ENCODE measurements at places on chromosomes 16 and 17.
A peak's percentile ranks its signal among the peaks of the same experiment; 100 is the strongest.

- no peak for DNase-seq
These were observed 59.2 kb downstream of the PGS1 start for GRCh38 chr17:78437508-78438169.

DNA sequence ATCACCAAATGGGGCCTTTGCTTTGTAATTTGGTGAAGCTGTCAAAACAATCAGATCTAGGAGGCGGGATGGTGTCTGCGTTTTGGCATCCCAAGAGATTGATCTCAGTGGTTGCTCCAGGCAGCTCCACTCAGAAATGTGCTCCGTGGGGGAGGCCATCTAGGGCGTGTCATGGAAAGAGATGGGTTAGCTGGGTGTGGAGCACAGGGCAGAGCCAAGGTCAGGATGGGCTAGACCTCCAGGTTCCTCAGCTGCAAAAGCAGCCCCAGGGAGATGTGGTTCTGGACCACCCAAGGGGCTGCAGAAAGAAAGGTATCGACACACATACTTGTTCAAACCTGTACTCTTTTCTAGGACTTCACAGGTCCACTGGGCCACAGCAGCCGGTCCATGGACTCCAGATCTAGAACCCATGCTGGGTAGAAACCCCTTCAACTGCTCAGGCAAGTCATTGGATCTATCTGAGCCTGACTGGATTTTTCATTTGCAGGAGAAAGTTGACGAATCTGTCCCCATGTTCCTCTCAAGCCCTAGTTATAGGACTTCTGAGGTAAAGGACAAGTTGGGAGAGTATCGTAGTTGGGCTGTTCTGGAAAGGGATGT, 270.2 kb upstream of the RPL38 start:
- no peak for DNase-seq

DNA sequence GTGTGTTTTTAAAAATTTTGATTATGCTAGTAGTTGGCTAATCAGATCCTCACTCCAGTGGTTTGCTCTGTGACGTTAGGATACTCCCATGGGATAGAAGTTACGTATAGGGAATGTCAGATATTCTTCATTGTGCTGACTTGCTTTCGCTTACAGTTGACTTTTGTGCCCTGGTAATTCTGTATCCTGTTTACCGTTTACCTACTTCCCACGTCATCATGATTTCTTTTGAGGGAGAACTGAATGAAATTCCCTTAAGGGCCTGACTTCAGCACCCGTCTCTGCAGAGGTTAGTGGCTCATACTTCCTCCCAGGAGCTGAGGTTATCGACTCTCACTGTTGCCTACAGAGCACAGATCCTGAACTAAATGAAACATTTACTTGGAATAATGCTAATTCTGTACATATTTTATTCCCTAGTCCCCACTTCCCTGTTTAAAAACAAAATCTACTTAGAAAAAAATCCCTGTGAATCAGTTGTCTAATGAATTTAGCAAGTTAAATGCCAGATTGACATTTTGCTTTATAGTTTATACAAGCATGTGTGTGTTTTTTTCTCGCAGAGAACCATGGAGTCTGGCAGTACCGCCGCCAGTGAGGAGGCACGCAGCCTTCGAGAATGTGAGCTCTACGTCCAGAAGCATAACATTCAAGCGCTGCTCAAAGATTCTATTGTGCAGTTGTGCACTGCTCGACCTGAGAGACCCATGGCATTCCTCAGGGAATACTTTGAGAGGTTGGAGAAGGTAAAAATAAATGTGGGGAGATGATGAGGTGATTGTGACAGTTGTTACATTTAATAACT, 2.8 kb downstream of the PRKAR1A start:
- no peak for DNase-seq

DNA sequence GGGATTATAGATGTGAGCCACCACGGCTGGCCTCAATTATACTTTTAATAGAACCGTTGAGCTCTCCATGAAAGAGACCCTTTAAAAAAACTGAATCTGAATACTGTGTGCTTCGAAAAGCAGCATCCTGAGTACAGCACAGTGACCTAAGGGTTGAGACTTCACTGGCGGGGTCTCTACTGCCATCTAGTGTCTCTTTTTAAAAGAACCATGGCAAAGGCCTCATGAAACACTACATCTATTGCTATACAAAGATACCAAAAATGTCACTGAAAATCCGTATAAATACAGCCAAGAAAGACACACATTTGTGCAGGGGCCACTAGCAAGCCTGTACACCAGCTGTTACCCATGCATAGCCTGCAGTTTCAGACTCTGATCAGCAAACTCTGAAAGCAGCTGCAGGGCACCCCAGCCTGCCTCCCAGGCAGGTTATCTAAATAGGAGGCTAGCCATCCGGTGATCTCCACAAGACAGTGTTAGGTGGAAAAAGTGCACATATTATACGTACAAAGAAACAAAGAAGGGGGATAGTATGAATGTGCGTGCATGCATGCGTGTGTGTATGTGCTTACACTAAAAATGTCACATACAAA, 35.3 kb downstream of the NPLOC4 start:
- DNase-seq = peak; percentile 74

DNA sequence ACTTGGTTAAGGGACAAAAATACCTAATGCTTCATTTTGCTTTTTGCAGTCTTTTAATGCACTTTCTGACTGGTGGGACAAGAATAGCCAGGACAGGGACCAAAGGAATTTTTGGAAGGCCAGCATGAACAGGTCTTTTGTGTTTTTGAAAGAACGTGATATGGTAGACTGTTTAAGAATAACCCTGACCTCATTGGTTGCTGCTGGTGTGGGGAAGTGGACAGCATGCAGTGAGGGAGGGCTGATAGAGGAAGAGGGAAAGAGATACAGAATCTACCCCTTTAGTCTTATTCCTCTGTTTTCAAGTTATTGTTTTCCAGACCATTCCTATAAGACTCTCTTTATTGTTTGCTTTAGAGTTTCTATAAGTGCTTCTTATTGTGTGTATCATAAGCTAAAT, 816.2 kb downstream of the CDH11 start:
- no peak for DNase-seq

DNA sequence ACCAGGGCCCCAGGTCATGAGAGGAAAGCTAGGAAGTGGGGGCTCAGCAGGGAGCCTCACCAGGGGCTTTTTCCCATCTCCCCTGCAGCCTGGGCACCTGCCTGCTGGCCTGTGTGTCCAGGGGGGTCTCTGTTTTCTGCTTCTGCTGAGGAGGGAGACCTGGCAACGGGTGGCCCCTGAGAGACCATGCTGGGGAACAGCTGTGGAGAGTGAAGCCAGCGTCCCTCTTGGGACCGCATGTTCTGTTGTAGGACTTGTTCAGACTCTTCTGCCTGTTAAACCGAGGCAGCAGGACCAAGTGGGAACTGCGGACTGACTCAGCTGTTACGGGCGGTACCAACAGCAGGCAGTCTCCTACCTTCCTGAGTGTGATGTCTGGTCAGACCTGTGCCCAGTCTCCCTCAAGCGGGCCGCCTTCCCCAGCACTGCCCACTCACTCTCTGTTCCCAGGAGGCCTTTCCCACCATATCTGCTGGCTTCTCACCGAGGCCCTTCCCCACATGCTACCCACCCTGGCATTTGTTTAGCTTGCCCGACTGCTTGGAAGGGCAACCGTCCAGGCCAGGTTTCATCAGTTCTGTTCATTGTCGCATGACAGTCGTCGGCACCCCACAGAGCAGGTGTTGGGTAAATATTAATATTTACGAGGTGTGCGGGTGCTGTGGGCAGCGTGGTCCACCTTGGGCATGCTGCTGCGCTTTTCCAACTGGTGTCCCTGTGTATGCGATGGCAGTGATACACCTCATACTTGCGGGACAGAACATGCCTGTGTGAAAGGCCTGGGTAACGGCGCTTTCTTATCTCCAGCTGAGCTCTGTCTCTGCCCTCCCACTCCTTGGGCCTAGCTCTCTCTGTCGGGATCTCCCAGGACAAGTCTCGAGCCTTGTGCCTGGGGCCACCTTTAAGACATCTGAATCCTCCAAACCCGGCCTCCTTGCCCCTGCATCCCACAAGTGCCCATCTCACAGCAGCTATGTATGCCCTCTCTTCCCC, 69.4 kb downstream of the MPRIP start:
- DNase-seq = no peak

DNA sequence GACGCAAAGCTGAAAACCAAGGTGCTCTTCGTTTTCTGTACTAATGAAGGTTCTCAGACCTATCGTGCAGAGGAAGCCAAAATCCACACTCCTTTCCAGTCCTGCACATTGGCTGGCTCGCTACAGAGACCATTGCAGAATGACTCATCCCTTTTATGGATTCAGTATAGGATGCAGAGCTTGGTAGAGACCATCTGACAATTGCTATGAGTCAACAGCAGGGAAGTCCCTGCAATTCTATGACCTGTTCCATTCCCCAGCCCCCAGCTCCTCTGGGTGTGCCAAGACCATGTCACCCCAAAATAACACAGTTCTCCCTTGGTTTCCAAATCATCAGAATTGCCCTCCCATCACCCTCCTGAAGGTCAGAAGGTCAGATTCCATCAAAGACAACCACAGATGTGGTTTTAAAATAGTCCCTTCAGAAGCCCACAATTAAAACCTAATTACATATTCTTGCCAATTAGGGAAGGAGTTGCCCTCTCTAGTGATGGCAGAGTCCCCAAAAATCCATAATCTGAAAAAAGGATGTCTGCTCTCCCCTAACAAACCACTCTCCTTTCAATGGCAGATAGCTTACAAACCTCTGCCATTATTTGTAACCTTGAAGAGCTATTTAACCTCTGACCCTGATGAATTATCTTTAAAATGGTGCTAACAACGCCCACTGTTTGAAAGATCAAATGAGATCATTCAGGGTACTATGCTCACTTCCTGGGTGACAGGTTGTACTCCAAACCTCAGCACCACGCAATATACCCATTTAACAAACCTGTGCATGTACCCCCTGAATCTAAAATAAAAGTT, 108.2 kb upstream of the RBBP6 start:
- DNase-seq = peak; percentile 7

DNA sequence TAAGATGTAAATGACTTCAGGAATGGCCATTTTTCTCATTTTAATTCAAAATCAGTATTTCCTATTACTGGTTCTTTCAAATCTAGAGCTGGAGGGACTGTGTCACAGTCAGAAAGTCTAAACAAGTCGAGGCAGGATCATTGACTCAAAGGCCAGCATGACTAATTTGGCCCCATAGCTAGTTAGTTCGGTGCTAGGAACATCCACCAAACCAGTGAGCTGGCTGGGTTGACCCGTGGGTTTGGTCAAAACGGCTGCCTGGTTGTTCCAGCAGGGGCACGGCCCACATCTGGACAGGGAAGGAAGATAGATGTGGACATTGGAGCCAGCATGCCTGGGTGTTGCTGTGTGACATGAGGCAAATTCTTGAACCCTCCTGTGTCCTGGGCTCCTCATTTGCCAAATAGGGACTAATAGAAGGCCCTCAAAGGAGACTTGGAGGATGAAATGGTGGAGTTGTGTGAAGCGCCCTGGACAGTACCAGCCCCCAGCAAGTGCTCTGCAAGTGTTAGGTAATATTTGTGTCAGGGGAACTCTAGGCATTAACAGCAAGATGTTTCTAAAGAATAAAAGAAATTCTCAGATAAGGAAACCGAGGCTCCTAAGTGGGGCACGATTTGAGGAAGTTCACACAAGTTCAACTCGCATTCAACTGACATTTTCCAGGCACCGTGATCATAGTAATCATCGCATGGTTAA, 46.2 kb downstream of the MEOX1 start:
- DNase-seq = no peak
